ENCODE measurements at places on chromosomes 12 and 14.

GRCh38 chr12:45991284-45992249 lies 1.2 kb upstream of the SCAF11 start:
- peak; percentile 84 for DNase-seq

GRCh38 chr12:111434680-111435338 lies 29.1 kb downstream of the SH2B3 start:
- peak; percentile 76 for DNase-seq

DNA sequence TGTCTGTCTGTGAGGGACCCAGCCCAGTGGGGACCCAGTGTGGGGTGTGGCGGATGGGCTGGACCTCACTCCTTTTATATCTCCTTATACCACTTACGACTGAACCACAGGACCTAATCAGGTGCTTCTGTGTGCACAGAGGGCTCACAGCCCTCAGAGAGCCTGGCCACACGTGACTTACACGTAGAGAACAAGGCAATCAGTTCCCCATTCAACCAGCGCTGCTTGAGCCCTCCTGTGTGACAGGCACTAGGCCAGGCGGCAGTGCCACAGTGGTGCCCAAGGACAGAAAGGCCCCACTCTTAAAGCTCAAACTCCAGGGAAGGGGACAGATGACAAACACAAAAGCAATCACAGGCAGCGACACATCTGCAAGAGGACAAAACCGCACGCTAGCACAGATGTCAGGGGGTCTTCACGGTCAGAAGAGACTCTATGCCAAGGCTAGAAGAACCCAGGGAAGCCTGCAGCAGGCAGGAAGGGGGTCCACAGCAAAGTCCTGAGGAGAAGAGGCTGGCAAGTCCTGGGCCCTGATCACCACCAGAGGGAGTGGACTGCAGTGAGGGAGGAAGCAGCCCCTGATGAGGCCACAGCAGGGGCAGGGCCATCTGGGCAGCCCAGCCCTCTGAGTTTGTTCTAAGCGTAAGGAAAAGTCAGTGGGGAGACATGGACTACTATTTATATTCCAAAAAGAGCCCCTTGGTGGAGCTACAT lies 39.3 kb downstream of the SETD3 start:
- no peak for DNase-seq

- peak; percentile 57 for DNase-seq
Measured at GRCh38 chr12:14892726-14893505, 7.3 kb upstream of the MGP start.

- no peak for DNase-seq
Measured at GRCh38 chr12:113858841-113859386, 107.2 kb downstream of the RBM19 start.

DNA sequence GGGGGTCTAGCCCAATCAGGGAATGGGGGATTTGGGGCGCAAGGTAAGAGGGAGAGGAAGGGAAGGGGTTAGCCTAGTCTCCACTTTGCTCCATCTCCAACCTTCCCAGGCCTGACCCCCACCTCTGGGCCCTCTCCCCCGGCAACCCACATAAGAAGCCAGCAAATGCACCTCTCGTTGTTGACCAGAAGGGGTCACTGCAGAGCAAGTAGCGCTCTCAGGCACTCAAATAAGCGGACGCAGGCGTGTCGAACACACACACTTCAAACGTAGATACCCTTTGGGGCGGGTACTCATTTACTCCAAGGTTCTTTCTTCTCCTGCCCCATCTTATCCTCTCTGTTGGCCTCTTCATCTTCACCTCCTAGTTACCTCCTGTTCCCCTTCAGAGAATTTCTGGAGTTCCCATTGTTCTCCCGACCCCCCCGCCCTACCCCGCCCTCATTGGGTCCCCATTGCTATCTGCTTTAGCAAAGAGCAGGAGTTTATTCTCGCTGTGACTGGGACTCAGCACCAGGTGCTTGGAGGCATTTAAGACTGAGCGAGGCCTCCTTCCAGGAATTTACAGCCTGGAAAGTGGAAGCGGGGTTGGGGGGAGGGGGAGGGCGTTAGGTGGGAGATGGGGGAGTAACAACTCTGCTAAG lies 1.5 kb upstream of the SRRM4 start:
- no peak for DNase-seq

DNA sequence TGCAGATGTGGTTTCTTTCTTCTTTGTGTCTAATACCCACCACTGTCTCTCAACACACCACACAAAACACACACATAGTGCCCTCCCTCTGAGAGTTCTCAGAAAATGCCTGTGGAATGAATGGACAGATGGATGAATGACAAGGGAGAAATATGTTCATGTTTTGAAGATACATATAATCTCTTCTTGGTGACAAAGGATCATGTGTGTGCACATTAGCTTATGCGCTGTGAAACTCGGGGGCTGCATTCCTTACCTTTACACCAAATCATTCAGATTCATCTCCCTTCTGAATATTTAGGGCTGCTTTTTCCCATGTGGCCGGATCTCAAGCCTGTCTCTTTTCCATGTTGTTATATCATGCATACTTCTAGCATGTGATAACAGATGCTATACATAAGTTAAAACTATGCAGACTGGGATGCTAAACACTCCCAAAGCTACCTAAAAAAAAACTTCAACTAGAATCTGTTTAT lies 111.4 kb downstream of the EPS8 start:
- no peak for DNase-seq

DNA sequence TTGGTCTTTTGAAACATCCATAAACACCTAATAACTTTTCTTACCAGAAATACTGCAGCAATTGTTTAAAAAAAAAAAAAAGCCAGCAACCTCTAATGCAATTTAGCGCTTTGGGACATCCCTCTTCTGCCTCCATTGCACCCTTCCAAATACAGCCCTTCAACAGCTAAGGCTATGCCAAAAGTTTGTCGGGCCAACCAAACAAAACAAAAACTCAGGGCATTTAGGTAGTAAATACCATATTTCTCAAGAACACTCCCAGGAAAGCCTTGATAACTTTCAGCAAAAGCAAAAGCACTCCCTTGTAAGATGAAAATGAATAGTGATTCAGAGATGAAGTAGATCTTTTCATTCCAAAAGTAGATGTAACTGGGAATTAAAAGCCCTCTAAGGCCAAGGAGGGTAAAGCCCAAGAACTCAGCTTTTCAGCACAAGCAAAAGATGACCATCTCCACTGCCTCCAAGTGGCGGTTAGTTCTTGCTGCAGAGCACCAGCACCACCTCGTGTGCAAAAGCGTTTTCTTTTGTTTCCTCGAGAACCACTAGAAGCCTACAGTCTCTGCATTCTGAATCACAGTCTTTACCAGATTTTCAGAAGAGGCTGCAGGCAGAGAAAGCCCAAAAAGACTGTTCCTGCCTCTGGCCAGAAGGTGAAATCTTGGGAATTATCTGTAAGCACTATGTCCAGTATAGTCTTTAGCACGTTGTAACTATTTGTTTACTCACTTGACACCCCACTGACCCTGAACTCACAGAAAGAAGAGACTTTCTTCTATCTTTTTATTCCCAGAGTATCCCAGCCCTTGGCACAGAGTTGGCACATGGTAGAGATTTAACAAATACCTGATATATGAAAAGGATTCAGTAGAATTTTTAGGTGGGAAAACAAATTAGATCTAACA lies 53.1 kb downstream of the SIX6 start:
- peak; percentile 27 for DNase-seq

DNA sequence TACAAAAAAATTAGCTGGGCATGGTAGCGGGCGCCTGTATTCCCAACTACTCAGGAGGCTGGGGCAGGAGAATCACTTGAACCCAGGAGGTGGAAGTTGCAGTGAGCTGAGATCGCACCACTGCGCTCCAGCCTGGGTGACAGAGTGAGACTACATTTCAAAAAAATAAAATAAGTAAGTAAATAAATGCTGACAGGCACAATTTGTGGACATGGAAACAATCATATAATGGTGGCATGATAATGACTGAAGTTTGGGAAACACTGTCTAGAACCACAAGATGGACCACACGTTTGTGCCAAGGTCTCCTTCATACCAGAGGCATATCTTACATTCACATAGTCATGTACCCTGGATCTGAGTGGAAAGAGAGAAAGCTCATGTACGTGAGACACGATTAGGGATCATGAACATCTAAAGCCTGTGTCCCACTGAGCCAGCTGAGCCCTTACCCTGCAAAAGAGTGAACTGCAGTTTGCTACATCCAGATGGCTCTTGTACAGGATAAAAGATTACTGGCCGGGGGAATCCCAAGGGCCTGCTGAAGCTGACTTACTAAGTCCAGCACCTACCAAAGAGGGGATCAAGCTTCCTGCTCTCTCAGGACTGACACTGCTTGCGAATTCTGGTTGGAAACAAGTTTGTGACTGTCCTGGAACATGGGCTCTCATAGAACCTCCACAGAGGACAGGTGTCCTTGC lies 62.9 kb downstream of the TRAFD1 start:
- no peak for DNase-seq

GRCh38 chr14:74682169-74682952 lies 30.5 kb downstream of the AREL1 start:
- no peak for DNase-seq

DNA sequence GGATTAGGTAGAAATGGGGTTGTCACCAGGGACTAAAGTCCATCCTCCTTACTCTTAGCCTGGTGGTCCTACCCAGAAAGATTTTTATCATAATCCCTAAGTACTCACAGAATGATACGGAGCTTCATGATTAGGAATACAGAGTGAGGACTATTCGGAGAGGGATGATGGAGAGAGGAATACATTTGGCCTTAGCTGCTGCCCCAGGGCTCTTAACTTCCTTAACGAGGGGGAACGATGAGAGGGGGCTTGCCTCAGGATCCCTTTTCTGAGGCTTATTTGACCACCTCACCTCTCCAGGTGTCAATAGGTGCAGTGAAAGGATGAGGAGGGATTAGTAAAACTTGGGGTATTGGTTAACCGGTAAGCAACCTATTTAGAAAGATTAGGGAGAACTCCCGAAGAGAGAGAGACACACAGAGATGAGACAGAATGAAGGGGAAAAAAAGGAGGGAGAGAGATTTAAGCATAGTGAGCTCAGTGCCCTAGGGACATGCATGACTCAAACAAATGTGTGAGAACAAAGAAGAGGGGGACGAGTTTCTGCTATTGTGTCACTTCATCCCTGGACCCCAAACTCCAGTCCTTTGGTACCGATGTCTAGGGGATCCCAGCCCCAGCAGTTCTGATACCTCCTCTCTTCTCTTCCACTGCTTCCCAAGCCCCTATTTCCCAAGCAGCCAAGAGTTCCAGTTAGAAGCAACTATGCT lies 1.1 kb downstream of the NFE2 start:
- DNase-seq, result no peak

- DNase-seq, result no peak
Measured at GRCh38 chr14:75859746-75860145, 122.0 kb downstream of the TGFB3 start.

GRCh38 chr14:70803321-70804310 lies 5.7 kb downstream of the MAP3K9 start:
- DNase-seq, result no peak

GRCh38 chr12:52646613-52647012 lies 5.4 kb downstream of the KRT2 start:
- no peak for DNase-seq

GRCh38 chr12:26034371-26035142 lies 76.1 kb downstream of the RASSF8 start:
- no peak for DNase-seq

GRCh38 chr12:45138609-45139008 lies 77.3 kb upstream of the ANO6 start:
- no peak for DNase-seq

- DNase-seq, result no peak
Measured at GRCh38 chr12:74776378-74776777, 238.7 kb downstream of the ATXN7L3B start.

- no peak for DNase-seq
Measured at GRCh38 chr12:41510470-41510869, 322.4 kb downstream of the PDZRN4 start.

DNA sequence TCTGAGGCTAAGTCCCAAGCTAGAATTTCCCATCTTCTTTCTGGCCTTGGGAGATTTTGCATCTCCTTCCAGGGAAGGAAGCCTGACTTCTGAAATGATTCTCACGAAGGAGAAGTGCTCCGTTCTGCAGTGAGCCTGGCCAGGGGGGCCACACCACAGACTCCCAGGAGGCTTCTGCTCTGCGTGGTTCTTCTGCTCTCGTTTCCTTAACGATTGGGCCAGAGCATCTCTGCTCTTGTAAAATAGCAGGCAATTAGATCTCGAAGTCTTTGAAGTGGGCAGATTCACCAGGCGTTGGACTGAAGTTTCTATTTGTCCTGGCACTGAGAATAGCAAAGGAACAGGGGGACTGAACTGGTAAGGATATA lies 6.7 kb upstream of the BATF start:
- DNase-seq, result no peak

GRCh38 chr14:89564286-89564957 lies 147.4 kb upstream of the FOXN3 start:
- no peak for DNase-seq

DNA sequence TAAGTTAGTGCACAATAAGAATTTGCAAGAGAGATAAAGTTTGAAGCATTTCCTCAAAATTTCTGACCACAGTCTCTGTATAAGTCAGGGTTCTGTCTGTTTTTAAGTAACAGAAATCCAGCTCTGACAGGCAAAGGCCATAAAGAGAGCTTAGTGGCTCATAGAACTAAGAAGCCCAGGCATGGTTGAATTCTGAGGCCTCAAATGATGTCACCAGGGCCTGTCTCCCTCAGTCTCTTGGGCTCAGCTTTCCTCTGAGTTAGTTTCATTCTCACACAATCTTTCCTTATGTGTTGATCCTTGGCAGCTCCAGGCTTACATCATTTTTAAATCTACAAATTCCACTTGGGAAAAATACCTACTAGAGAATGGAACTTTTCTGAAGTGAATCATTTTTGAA lies 173.4 kb upstream of the ATP2B1 start:
- DNase-seq, result no peak

GRCh38 chr14:22084393-22085281 lies 411.0 kb upstream of the OR4E1 start:
- peak; percentile 9 for DNase-seq

DNA sequence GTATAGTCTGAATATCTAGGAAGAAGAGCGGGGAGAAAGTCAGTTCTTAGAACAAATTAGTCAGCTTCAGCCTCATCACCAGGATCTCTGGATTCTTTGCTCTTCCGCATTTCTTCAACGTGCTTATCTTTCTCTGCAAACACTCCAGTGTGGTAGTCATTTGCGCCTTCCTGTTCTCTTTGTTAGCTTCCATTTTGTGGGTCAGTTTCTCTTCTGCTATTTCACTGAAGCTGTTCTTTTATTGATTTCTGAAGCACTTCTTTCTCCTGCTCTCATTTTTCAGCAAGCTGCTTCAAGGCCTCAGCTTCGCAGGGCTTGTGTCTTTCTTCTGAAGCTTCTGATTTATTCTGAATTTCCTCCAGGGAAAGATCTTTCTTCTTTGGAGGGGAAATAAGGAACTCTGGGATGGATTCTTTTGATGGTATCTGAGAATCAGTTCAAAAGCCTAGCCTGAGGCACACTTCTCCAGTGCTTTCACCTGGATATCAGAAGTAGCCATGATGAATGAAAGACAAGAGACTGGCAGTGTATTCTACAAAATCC lies 13.5 kb downstream of the AMN1 start:
- no peak for DNase-seq
